NCI-H2107 (cell line): ENCODE measurements at places on chromosomes 5 and 9.

DNA sequence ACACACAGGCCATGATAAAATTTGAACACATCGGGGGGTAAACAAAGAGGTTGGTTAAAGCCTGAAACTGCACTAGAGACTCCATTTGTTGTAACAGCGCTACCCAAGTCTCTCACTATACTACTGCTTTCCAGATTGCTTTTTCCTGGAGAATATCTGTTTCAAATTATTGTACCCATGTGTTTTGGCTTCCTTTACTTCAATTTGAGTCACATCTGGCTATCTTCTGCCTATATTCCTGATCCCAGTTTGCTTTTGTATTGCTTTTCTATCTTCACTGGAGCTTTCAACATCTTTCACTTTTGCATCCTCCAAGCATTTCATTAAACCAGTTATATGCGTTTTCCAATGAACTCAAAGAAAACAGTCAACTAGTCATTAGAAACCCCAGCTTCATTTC, 404.7 kb downstream of the MLLT3 start:
- no peak for DNase-seq

DNA sequence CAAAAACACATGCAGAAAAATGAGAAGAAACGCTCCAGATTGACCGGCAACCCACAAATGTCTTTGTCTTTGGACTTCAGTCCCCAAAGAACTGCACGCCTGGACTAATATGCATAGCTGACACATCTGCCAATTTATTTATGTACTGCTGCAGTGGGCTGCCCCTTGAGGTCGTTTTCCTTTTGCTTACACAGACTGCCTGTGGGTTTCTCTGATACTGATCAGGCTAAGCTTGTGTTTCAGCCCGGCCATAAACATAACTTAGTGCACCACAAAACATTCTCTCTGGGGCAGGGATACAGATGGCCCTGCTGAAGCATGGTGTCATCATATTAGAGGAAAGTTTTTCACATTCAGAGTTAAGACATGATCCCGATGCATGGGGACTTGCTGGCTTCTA, 75.4 kb downstream of the NUDT12 start:
- DNase-seq, result no peak

DNA sequence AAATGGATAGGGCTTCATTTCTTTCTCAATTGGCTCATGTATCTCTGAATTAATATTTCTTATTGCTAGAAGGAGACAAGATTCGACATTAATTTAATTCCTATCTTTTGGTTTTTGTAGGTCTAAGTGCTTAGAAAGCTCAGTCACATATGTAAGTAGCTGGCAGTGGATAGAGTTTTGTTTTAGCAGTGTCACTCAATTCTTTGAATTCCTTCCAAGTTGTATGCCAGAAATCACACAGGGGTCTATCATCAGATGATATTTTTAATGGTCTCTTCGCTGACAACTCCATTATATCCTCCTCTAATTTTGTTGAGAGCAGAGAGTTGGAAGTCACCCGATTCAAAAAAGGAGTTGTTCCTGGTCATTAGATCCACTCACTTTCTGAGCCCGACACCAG, 82.7 kb downstream of the AMBP start:
- no peak for DNase-seq

DNA sequence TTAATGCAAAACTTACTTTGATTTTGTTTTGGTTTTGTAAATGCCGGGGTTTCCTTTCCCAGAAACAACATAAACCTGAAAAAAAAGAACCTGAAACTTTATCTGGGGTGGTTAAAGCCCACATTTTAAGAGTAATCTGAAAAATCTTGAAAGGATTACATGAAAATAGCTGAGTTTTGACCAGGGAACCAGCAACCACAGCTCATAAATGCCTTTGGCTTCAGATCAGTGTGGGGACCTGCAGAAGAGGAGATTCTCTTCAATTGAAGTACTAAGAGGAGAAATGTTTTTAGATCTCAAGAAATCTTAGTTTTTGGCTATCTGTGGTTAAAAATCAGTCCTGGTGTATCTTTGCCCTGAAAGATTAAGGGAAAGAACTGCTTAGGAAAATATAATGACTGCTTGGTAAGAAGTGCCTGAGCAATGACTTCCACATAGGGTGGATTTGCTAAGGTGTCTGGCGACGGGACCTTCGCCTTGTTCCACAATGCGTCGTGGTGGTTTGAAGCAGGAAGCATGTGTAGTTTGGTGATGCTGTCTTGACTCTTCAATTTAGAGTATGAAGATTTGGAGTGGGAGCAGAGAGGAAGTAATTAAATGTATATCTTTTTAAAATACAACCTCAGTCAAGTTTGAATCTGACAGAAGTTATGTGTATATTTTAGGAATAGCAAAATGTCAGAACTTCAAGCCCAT, 186.5 kb downstream of the MAN2A1 start:
- DNase-seq, result no peak

DNA sequence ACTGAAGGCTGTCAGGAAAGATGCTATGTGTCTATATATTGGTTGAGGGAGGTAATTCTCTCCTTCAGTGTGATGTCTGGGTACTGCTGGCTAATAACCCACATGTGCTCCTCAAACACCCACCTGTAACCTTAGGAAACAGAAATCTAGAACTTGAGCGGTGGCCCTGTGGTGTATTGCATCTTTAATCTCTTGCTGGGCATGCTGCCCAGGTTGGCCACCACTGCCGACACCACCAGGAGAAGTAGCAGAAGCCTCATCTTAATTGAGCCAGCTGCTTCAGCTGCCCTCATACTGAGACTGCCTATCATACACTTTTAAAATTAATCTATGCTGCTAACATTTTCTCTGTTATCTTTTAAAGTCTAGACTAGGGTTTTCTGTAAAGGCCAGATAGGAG, 103.5 kb upstream of the C5orf63 start:
- DNase-seq, result no peak

- no peak for DNase-seq
Measured at GRCh38 chr5:44048276-44048984, 340.8 kb downstream of the FGF10 start.

- DNase-seq, result no peak
Measured at GRCh38 chr9:77588271-77588937, 59.7 kb downstream of the GNA14 start.

GRCh38 chr5:132386644-132387286, 17.3 kb downstream of the SLC22A5 start:
- DNase-seq, result peak; percentile 19

DNA sequence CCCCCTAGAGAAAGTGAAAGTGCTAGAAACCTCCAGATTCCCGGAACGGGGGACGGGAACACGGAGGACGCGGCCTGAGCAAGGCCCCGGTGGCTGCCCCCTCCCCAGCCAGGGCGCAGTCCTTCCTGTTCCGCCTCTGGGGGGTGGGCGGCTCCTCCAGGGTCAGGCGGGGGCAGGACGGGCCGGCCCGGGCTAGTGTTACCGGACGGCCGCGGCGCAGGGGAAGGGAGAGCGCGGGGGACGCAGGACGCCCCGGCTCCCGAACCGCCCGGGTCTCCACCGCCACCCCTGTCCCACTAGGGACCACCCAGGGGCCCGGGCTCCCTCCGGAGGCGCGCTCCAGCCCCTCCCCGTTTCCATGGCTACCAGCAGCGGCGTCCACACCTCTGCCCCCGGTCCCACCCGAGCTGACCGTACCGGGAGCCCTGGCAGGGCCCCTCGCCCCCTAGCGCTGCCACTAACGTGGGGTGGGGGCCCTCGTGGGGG, 579 bp downstream of the SLC12A7 start:
- no peak for DNase-seq

DNA sequence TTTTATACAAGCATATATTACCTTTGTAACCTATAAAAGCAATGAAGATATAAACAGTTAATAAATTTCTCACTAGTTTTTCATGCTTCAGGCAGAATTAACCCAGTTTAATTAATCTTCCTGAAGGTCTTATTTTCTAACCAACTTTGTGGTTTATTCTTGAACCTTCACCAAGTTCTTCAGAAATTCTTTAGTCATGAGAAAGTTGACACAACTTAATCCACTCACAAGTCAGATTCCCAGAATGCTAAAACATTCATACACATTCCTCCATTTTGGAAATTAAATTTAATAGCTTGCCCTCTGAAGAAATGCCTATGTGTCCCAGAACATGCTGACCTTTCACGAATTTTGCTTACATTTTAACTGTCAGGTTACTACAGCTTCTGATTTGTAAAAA, 105.4 kb upstream of the PAM start:
- no peak for DNase-seq
